DMS153 (cell line): ENCODE measurements at places on chromosomes 6 and 20.
A peak's percentile ranks its signal among the peaks of the same experiment; 100 is the strongest.

DNA sequence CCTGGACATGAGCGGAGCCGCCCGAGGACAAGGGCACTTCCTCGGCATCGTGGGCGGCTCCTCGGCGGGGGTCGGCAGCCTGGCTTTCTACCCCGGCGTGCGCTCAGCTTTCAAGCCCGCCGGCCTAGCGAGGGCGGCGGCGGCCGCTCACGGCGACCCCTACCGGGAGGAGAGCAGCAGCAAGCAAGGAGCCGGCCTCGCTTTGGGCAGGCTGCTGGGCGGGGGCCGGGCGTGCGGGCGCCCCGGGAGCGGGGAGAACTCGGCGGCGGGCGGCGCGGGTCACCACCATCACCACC, 6.7 kb downstream of the PRDM13 start:
- DNase-seq, result peak; percentile 40

- no peak for DNase-seq
These were observed 167.1 kb upstream of the FUT9 start for GRCh38 chr6:95848717-95849116.

DNA sequence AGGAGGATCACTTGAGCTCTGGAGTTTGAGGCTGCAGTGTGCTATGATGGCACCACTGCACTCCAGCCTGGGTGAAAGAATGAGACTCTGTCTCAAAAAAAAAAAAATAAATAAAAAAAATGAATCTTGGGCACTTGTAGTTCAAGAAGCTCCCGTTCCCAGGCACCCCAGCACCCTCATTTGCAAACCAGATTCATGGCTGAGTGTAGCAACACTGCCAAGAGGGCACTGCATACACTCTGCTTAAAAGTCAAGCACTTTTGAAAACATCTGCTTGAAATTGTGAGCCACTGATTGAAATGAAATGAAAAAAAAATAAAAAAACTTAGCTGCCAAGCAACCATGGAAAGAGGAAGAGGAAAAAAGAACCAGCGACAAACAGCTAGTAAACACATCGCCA, 124.7 kb upstream of the SASH1 start:
- DNase-seq, result no peak

DNA sequence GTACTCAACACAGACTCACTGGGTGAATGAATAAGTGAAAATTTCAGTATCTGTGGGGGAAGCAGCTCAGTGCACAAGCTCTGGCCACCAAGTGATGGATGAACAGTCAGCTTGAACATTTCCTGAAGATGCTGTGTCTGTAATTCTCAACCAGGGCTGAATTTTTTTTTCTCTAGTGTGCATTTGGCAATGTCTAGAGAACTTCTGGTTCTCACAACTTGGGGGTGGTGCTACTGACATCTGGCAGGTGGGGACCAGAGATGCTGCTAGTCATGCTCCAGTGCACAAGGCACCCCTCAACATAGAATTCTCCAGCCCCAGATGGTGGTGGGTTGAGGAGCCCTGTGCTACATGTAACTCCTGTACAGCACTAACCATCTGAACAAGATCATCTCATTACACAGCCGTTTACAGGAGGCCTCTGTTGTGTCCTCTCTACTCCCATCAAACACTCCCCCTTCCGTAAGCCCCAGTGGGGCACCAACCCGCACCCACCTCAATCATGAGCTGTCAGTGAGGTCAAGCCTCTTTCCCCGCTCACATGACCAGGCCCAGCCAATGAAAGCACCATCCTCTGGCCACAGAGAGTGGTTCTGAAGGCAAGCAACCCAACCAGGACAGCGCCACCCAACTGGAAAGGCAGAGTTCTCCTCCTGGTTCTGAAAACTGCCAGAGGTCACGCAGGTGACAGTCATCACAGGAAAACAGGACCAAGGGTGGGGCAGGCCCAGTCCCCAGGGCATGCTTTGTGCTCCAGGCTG, 103.9 kb upstream of the PMEPA1 start:
- DNase-seq, result no peak

- no peak for DNase-seq
These were observed 169.6 kb downstream of the MTHFD1L start for GRCh38 chr6:151034825-151035781.

GRCh38 chr6:144878577-144878976, 593.4 kb downstream of the UTRN start:
- no peak for DNase-seq

GRCh38 chr6:154012852-154013251, 26.2 kb upstream of the OPRM1 start:
- no peak for DNase-seq

- peak; percentile 23 for DNase-seq
These were observed 7.8 kb upstream of the NCOA3 start for GRCh38 chr20:47493963-47494293.

GRCh38 chr20:23165307-23165750, 79.2 kb upstream of the CD93 start:
- no peak for DNase-seq

DNA sequence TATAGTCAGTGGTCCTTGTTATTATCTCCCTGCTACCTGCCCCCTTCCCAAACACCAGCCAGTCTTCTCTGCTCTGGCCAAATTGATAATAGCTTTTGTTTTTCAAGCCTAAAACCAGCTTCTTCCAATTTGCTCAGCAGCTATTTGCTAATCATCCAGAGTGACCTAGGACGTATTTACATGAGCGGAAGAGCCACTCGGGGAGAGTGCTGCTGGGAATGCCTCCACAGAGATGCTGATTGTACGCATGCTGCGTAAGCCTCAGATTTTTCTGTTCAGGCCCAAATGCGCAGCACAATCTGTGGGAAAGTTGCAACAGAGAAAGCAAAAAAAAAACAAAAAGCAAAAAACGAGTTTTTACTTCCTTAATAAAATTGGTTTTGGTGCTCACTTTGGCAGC, 24.4 kb upstream of the ID1 start:
- no peak for DNase-seq

- DNase-seq, result no peak
These were observed 8.1 kb upstream of the CCN5 start for GRCh38 chr20:44707018-44707579.

DNA sequence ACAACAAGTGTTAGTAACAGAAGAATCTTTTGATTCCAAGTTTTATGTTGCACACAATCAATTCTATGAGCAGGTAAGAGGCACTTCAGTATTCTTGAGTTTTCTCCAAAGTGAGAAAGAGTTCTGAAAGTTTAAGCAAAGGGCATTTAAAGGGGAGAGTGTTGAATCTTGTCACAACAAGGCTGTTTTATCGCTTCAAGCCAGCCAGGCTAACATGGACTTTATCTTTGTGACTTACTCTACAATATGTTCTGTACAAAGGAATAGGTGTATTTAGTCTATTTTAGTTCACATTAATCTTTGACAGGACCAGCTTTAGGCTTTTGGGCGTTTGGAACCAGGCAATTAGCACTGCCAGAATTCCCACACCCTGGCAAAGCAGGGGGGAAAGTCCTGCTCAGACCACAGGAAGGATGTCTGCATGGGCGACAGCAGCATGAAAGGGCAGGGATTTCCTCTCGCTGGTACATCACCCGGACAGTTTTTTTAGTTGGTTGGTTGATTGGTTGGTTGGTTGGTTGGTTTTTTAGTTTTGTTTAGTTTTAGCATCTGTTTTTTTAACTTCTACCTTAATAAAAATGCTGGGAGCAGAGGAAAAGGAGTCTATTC, 395.4 kb upstream of the SOX4 start:
- no peak for DNase-seq

GRCh38 chr6:49410564-49410963, 52.5 kb downstream of the MMUT start:
- DNase-seq, result no peak

- DNase-seq, result no peak
These were observed 45.7 kb downstream of the RAMACL start for GRCh38 chr6:166540631-166541331.

DNA sequence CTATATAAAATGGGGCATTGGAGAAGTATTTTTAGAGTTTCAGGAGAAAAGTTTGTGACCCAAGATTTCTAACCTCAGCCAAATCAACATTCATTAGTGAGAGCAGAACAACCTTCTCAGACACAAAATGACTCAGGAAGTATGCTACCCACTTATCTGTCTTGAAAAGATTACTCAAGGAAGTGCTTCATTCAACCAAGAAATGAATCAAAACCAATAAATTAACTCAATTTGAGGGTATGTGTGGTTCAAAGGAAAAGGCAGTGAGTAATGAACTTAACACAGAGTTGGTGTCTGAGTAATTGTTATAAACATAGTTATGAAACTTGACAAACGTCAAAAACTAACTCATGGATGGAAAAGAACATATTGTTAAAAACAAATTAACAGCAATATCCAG, 227.6 kb downstream of the HAO1 start:
- DNase-seq, result no peak

DNA sequence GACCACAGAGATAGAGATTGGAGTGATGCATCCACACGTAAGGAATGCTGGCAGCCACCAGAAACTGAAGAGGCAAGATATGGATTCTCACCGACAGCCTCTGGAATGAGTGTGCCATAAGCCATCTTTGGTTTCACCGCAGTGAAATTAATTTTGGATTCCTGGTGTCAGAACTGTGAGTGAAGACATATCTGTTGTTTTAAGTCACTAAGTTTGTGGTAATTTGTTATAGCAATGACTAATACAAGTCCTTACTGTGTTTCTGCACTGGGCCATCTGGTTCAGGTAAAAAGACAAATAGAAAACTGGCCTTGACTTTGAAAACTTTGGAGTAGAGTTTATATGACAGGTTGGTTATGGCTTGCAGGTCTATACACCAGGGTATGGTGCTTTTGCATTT, 261.9 kb downstream of the PHF3 start:
- no peak for DNase-seq

GRCh38 chr20:3407040-3407770, at the start of gene DNAAF9:
Gene DNAAF9 (minus strand): TSS chr20:3407669. CDS start chr20:3407557, 112 bp downstream.
- DNase-seq, result peak; percentile 7

- no peak for DNase-seq
These were observed 12.9 kb upstream of the ADTRP start for GRCh38 chr6:11791354-11792107.

- DNase-seq, result no peak
These were observed 123.5 kb downstream of the PRL start for GRCh38 chr6:22173311-22173710.

DNA sequence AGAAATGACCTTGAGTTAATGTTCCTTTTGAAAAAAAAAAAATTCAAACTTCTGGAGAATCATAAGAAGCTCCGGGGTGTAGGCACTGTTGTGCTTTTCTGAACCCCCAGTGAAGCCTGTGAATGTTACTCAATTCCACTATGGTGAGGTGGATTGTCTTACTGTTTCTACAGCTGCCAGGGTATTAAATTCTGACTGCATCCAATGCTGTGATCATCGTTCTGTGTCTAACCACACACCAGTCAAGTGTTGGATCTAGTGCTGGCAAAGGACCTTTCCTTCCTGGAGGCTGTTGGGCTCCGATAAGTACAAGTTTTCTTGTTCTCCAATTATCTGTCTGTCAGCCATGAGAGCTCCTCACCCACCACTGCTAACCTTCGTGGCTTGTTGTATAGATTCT, 162.0 kb upstream of the EPHA7 start:
- peak; percentile 66 for DNase-seq

- DNase-seq, result no peak
These were observed 5.7 kb downstream of the EYS start for GRCh38 chr6:65701325-65701724.

DNA sequence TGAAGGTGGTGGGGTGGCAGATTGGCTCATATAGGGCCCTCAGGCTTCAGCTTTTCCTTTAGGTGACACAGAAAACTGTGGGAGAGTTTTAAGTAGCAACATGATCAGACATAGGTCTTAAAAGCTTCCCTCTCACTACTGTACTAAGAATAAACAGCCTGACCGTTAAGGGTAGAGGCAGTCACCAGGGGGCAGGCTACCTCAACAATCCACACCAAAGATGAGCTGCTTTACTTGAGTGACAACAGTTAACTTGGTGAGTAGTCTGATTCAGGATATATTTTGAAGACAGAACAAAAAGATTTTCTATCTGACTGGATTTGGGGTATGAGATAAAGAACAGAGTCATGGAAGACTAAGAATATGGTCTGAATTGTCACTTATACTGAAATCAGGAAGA, 193.1 kb upstream of the SHLD1 start:
- peak; percentile 27 for DNase-seq

DNA sequence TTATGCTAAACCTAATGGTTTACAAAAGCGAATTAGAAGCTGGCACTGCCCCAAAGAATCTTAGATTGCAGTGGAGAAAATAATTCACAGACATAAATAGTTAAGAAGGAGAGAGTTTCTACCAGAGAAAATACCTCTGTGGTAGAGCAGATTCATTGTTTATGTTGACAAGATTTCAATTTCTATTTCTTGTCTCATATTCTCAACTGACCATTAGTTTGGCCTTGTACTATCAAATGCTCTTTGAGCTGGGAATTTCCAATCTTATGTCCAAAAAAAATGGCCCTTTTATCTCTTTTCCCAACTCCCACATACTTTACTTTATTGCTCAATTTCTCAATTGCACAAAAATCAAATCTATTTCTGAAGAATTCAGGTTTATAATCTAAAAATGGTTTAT, 804.1 kb upstream of the CITED2 start:
- no peak for DNase-seq

- DNase-seq, result no peak
These were observed 192.0 kb upstream of the RALGAPA2 start for GRCh38 chr20:20904501-20904831.

DNA sequence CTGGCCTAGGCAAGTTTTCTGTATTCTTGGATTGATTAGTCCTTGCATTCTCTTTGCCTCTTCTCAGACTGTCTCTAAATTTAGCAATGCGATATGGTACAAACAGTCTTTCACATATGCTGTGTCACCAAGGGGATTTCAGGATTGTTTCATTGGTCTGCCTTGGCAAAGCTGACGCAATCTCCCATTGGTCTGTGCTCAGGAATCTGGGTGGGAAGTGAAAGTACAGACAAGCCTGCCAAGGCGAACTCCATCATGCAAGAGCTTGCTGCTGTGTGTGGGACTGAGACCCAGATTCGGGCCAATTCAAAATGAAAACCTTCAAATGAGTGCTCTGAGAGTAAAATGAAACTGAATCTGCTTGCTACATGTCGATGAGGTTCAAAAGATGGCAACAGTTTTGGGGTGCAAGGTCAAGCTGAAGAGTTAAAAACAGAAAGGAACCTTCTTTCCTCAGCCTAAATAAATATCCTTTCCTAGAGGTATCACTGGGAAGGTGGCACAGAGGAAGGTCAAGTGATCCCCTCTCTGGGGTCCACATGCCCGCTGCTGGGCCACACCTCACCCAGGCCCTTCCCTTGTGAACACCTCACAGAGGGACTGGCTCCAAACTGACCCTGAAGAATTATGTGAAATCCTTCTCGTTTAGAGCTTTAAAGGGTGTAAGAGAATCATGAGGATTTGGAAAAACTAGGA, 198.8 kb upstream of the PREP start:
- DNase-seq, result no peak

GRCh38 chr20:8250539-8251200, 118.6 kb downstream of the PLCB1 start:
- DNase-seq, result no peak
